ENCODE measurements at places on chromosomes 2 and 18. TPM values are rescaled to one million over a fixed set of nuclear protein-coding genes. Genes with fewer than 3 reads are reported as not detected.

DNA sequence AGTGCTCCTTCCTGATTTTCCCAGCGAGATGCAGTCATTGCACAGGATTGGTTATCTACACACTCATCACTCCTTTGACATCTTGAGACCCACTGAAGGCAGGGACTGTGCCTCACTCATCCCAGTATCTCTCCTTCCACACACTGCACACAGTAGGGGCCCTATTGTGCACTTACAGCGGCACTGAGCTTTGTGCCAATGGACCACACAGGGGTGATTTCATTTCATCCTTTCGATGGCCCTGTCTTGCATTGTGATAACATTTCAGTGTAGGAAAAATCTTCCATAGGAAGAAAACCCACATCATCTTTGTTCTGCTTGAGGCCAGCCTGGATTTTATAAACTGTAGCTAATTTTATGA is 11.0 kb upstream of the LRRFIP1 start:
- DNase-seq: no peak

ABHD1 gene
- 0.12 TPM for total RNA-seq

GRCh38 chr2:30421604-30422443 is 25.2 kb upstream of the LCLAT1 start:
- DNase-seq: no peak

THSD7B gene
- 9.8 TPM for total RNA-seq

DNA sequence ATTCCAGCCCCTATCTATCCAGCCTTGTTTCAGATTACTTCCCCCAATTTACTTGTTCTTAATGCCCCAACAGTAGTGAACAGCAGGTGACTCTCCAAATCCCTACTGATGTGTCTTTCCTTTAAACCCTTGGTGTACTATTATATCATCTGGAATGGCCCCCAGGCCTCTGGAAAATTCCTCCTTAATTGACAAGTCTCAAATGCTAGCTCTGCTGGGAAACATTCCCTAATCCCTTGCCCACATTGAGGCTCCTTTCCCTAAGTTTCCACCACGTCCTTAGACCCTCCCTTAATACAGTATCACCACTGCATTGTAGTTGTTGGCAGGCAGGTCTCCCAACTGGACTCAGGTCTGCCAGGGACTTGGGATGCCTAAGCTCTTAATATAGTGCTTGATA is 41.0 kb downstream of the MYO3B start:
- DNase-seq: no peak

DNA sequence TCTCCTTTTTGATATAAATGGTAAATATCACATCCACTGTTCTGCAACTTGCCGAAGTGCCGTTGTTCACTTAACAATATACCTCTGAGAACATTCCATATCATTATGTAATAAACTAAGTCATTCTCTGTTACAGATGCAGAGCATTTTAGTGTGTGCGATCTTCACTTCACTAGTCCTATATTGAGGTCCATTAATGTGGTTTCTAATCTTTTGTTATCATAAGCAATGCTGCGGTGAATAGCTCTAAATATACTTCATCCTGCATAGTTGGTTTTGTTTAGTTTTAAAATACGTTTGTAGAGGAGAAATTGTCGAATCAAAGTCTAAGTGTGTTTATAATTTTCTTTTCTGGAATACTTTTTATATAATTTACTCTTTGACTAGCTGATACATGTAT is 280.3 kb upstream of the TRIB2 start:
- no peak for DNase-seq

All from type B pancreatic cell (in vitro differentiated cells).